ENCODE measurements at places on chromosomes 1 and 21.

GRCh38 chr1:235910357-235911299 is 43.9 kb upstream of the LYST start:
- peak; percentile 14 for DNase-seq

GRCh38 chr1:207393610-207394009 is 60.5 kb upstream of the CR2 start:
- DNase-seq = no peak

GRCh38 chr21:31855180-31855579 is 17.6 kb upstream of the HUNK start:
- DNase-seq = no peak

GRCh38 chr1:156616463-156616862 is 2.8 kb upstream of the HAPLN2 start:
- DNase-seq = no peak

DNA sequence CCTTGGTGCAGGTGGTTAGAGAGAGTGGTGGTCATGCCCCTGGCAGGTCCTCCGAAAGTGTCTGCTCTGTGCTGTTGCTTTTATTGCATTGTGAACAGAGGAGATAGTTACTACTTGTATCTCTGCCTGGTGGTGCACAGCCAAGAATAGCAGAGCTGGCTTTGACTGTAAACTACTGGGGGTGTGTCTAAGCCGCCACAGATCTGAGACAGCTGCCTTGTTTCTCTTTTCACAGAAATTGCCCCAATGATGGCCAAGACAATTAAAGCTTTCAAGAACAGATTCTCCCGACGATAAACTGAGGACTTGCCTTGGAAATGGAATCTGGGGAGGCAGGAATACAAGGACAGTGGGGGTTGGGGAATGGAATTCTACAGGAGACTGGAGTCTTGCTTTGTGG is 16.0 kb downstream of the ELOA start:
- no peak for DNase-seq

GRCh38 chr1:101733340-101733739 is 263.4 kb downstream of the OLFM3 start:
- DNase-seq = no peak

DNA sequence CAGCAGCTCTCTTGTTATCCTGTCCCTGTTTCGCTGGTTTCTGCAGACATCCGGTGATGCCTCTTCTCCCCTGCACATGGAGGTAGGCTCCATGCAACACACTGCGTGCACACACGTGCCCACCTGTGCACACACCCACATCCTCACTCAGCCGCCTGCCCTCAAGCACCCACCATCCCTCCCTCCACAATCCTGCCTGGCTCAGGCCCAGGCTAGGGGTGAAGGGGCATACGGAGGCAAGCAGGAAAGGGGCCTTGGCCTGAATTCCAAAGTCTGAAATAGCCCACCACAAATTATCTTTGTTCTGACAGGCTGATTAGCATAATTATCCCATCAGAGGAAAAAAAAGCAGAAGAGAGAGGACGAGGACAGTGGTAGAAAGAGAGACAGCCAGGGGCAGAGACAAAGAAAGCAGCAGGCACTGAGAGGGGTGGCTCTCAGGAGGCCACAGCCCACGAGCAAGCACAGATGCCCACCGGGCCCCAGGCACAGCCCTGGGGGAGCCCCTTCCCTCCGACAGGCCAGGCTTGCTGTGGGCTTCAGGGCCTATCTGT is 73.2 kb downstream of the GRIK3 start:
- DNase-seq = no peak

GRCh38 chr1:90480271-90480835 is 236.7 kb downstream of the BARHL2 start:
- DNase-seq = no peak

- no peak for DNase-seq
Observed at GRCh38 chr1:246107516-246108277, 399.4 kb downstream of the SMYD3 start.

DNA sequence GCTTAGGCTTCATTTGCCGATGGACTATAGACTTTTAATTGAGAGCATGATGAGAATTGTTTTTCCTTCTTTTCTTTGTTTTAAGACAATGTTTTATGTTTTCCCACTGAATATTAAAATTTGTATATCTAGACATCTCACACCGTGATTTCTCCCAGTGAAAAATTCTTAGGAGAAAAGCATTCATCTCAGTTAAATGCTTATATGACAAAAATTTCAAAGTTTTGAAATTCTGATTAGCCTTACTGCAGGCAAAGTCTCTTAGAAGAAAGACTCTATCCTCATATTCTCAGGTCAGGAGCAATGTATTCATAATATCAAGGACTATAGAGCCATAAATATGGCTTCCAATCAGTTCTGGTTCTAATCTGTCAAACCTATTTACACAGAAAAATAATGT is 2085.0 kb downstream of the NCAM2 start:
- no peak for DNase-seq
